ENCODE measurements at places on chromosomes 6 and 20.

GRCh38 chr6:2562721-2563451, 187.8 kb downstream of the MYLK4 start:
- DNase-seq, result no peak

DNA sequence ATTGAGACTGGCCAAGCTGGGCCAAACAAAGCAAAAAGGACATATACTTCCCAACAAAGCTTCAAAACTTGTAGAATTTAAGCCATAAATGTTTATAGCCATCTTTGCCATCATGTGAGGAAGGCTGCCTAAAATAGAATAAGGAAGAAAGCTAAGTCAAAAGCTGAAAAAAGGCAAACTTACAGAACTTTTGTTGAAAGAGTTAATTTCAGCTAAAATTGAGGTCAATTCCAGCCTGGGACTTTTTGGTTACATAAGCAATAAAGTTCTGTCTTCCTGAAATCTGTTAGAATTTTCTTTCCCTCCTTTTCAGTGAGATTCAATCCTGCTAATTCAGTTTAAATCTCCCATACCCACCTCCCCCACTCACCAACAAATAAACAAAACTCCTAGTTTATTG, 227.9 kb upstream of the MARCKS start:
- DNase-seq, result no peak

- no peak for DNase-seq
Observed at GRCh38 chr6:105495515-105495914, 92.6 kb upstream of the PREP start.

GRCh38 chr6:14165091-14165490, 47.5 kb downstream of the CD83 start:
- DNase-seq, result peak; percentile 90

DNA sequence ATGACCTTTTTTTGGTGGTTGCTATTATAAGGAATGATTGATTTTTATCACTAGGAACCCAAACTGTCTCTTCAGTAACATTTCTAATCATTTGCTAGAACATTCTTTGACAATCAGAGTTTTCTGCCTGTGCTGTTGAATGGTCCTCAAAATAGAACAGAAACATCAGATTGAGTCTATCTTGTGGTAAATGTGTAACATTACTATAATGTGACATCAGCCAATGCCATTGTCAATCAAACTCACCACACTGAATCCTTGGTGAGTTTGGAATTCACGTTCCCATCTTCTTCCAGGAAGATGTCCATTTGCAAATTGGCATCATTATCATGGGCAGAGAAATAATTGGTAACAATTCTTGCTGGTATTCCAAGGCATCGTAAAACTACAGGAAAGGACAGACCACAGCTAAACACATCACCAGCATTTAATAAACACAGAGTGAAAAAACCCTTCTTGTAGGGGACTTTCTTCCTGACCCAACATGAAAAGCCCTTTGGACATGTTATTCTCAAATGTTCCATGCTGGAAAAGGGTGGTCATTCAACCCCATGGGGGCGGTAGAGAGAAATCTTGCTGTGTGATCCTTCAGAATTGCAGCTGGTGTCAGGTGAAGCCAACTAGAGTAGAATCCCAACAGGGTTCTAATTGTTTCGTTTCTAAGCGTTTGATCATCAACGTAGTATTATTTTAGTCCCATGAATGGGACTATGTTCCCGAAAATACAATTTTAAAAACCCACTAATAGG, 98.5 kb downstream of the F13A1 start:
- no peak for DNase-seq

- peak; percentile 51 for DNase-seq
Observed at GRCh38 chr6:104527761-104528415, 331.8 kb downstream of the HACE1 start.

GRCh38 chr6:14743474-14744211, 502.2 kb upstream of the JARID2 start:
- DNase-seq, result peak; percentile 96

- no peak for DNase-seq
Observed at GRCh38 chr6:55981660-55982059, 106.3 kb upstream of the BMP5 start.

DNA sequence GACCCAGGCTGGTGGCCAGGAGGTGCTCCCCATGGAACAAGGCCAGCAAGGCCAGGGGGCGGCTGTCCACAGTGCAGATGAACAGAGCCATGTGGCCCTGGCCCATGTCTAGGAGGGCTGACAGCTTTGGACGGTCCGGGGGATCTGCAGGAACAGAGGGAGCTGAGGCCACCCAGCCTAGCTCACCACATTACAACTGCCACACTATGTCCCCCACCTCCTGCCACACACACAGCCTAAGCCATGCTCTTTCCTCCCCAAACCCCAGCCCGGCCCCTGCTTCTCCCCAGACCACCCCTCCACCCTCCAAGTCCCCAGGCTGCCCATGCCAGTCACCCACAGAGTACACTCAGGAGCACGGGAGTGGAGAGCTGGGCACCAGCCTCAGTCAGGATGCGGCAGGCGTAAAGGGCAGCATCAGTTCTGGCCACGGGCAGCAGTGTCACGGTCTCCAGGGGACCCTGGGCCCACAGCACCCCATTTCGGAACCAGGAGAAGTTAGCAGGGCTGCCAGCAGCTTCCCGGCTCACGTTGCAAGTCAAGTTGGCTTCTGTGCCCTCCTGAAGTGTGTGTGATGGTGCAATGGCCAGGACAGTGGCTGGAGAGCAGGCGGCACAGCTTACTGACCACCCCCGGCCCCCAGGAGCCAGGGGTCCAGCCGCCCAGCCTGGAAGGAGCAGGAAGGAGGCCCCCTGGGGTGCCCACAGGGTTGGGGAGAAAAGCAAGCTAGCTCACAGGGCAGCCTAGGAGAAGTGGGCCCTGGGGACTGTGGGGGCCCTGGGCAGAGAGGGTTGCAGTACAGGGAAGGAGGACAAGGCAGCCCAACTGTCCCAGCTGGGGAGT, 15.2 kb upstream of the ADAM33 start:
- DNase-seq, result no peak

DNA sequence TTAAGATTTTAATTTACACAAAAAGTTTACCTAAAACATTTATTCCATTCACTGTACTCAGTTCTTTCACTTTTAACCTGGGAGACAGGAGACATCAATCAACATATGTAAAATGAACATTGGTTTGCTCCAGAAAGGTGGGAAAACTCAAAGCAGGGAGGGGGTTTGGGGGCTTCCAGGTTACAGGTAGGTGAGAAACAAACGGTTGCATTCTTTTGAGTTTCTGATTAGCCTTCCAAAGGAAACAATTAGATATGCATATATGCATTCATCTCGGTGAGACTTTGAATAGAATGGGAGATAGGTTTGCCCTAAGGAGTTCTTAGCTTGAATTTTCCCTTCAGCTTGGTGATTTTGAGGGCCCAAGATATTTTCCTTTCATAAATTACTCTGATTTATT, 38.2 kb upstream of the HDAC2 start:
- DNase-seq, result no peak

GRCh38 chr6:106749609-106750008, 120.2 kb downstream of the QRSL1 start:
- no peak for DNase-seq

- peak; percentile 59 for DNase-seq
Observed at GRCh38 chr6:160122744-160123143, 1.1 kb downstream of the SLC22A1 start.

GRCh38 chr6:142942238-142942637, 2.7 kb downstream of the HIVEP2 start:
- no peak for DNase-seq

DNA sequence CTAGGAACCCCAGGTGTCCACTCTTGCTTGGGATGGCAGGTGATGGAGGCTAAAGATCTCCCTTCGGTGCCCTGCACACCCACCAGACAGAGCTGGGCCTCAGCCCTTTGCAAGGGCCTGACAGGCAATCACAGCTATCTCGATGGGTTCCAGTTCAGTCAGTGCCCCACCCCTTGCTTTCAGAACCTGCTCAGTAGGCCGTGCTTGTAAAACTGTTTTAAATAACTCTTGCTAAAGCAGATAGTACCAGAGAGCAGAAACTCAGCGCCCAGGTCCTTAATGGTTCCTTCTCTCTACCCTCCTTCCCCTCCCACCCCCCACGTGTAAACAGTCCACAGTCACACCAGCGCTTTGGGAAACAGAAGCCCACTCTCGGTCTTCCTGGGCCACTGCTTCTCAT, 39.2 kb downstream of the C6orf132 start:
- DNase-seq, result no peak

DNA sequence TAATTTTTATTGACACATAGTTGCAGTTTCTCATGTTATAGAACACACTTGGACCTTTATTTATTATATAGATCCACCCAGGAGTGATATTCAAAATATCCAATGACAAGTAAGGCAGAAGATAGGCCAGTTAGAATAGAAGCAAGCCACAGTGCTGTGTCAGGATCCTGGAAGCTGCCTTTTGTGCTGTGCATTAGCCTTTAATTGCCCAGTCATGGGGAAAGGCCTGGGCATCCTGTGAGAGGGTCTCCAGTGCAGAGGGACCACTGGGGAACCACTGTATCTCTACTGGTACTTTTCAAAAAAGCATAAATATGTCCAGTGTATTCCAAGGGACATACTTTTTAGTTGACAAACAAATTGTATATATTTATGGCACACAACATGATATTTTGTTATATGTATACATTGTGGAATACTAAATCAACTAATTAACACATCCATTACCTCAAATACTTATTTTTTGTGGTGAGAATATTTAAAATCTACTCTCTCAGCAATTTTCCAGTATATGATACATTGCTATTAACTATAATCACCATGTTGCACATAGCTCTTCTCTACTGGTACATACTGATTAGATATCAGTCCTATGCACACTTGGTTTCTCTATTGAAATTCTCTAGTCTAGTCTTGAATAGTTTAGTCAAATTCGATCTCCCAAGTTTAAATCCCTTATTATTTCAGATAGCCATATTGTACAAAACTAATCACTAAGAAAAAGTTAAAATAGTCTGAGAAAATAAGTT, 59.5 kb downstream of the CDC40 start:
- DNase-seq, result no peak

All from stromal cell of bone marrow (primary cell).